ENCODE measurements at places on chromosomes 5 and 9.

- no peak for DNase-seq
Measured at GRCh38 chr5:1549475-1550030, 25.8 kb upstream of the LPCAT1 start.

DNA sequence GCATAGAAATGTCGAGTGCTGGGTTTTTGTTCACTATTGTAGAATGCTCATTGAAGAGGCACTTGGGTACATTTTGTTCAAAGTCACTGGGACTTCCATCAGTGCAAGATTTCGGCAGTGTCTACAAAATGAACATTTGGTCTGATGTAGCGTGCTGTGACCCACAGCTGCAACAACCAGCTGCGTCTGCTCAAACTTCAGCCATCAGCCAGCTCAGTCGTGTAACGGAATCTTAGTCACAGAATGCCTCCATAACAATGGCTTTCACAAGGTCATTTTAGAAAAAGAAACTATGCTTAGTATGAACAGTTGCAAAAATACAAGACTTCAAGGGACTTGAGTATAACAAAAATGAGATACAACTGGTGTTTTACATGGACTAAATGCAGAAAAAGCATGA, 828.1 kb upstream of the GRAMD2B start:
- DNase-seq: peak; percentile 71

DNA sequence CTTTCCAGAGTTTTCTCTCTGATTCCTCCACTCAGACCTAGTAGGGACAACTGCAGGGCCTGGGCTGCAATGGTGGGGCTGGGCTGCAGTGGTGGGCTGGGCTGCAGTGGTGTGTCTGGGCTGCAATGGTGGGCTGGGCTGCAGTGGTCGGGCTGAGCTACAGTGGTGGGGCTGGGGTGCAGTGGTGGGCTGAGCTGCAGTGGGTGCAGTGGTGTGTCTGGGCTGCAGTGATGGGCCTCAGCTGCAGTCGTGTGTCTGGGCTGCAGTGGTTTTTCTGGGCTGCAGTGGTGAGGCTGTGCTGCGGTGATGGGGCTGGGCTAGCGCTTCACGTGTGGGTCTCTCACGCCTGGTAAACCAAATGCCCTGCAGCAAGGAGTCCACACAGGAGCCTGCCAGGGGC, 27.4 kb downstream of the ABO start:
- no peak for DNase-seq

GRCh38 chr9:121853617-121854395, 202.4 kb downstream of the DAB2IP start:
- DNase-seq: no peak

DNA sequence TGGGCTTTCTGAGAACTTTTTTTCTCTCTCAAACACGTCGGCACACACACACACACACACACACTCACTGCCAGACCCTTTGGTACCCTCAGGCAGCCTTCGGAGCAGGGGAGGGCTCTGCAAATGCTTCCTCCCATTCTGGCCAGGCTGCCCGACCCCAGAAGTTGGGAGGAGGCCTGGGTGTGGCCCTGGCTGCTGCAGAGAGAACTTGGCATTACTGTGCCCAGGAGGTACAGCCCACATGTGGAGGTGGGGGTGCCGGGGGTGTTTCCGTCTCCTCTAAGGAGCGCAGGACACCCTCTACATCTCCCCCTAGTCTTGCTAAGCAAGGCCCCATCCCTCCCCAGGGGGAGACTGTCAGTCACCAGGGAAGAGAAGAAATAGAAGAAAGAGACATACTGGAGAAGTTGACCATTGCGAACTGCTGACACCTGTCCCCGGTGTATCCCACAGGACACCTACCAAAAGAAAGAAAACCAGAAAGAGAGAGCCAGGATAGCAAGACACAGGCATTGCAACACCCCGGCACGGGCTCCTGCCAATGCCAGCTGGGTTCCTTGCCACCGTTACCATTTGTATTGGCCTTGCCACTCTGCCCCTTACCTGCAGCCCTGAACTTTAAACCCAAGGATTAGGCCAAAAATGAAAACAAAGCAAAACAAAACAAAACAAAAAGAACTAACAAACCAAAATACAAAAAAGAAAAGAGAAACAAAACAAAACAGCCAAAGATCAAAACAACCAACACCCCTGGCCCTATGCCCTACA, 69.3 kb downstream of the PSD2 start:
- DNase-seq: no peak

DNA sequence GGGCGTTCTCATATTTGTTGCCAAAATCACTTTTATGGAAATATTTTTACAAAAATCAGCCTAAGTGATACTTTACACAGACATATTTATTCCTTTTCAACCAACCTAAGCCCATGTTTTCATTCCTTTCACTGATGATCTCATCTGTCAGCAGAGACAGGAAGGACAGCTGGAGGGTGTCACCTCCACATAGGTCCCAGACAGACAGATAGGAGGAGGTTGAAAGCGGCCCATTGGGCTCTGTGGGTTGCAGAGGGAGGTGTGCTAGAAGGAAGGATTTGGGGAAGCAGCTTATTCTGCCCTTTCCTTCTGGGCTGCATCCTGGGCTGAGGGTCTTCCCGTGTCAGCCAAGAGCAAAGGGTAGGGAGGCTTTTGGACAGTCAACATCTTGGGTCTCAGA, 26.0 kb upstream of the SEMA4D start:
- no peak for DNase-seq

GRCh38 chr9:107288701-107289100, 5.6 kb downstream of the RAD23B start:
- DNase-seq: no peak

GRCh38 chr9:3127564-3127963, 283.7 kb upstream of the PUM3 start:
- no peak for DNase-seq

DNA sequence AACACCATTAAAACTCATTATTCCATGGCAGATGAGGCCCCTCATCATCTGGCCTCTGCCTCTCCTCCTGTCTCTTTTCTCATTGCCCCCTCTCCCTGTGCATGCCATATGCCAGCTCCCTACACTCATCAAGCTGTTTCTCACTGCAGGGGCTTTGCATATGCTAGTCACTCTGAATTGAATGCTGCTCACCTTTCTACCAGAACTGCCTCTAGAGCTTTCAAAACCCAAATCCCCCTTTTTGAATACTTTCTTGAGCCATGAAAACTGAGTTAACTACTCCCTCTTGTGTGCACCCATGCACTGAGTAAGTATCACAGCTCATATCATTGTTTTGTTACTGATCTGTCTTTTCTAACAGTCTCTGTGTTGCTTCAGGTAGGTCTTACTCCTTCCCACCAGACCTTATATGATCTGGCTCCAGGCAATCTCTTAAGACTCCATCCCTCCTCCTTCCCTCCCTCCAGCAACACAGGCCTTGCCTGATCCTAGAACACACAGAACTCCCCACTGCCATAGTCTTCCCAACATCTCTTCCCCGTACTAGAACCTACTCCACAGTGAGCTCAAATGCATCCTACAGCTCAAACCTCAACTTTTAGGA, 60.5 kb downstream of the ASTN2 start:
- no peak for DNase-seq

GRCh38 chr5:67636091-67636490, 439.5 kb upstream of the CD180 start:
- DNase-seq: peak; percentile 47

GRCh38 chr9:83649515-83649914, 26.6 kb downstream of the IDNK start:
- DNase-seq: no peak

GRCh38 chr5:11555171-11555570, 349.1 kb downstream of the CTNND2 start:
- DNase-seq: no peak

GRCh38 chr5:77101298-77101697, 14.2 kb upstream of the ZBED3 start:
- DNase-seq: peak; percentile 56

- DNase-seq: no peak
Measured at GRCh38 chr5:43437062-43437660, 25.0 kb upstream of the CCL28 start.

DNA sequence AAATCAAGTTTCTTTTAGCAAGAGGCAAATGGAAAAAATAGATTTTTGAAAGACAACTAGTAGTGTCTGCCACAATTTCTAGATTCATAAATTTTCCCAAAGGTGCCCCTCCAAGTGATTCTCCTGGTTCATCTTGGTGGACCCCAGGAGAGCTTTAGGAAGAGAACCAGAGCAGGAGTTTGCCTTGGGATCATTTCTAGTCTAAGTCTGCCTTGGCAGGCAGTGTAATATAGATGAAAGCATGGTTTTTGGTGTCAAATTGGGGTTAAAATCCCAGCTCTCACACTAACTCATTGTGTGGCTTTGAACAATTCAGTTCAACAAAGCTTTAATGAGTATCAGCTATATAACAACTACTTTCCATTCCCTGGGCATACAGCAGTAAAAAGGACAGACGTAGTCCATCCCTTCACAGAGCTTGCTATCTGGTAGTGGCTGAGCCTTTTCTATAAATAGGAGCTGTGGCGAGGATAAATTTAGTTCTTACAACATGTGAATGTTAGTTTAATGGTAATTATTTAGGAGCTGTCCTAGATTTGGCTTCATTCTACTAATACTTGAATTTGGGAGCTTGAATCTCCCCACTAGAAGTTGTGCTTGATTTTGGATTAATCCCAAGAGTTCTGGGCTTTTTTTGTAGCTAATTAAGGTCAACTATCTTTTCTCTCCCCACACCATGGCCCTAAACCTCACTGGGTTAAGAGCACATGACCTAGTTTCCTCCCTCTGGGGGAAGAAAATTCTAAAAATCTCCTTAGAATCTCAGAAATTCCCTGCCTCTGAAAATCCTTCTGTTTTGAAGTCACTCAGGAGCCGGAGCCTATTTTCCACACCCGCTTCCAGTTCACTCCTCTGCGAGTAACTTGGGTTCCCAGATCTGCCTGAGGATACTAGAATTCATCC, 197.8 kb downstream of the PCSK1 start:
- no peak for DNase-seq

GRCh38 chr5:95689680-95690079, 6.9 kb upstream of the SPATA9 start:
- DNase-seq: no peak

GRCh38 chr5:18990852-18991251, 997.1 kb downstream of the CDH18 start:
- DNase-seq: no peak

- DNase-seq: peak; percentile 40
Measured at GRCh38 chr5:97752871-97753270, 569.8 kb upstream of the RIOK2 start.

GRCh38 chr9:112437406-112437805, 49.2 kb upstream of the KIAA1958 start:
- DNase-seq: no peak

DNA sequence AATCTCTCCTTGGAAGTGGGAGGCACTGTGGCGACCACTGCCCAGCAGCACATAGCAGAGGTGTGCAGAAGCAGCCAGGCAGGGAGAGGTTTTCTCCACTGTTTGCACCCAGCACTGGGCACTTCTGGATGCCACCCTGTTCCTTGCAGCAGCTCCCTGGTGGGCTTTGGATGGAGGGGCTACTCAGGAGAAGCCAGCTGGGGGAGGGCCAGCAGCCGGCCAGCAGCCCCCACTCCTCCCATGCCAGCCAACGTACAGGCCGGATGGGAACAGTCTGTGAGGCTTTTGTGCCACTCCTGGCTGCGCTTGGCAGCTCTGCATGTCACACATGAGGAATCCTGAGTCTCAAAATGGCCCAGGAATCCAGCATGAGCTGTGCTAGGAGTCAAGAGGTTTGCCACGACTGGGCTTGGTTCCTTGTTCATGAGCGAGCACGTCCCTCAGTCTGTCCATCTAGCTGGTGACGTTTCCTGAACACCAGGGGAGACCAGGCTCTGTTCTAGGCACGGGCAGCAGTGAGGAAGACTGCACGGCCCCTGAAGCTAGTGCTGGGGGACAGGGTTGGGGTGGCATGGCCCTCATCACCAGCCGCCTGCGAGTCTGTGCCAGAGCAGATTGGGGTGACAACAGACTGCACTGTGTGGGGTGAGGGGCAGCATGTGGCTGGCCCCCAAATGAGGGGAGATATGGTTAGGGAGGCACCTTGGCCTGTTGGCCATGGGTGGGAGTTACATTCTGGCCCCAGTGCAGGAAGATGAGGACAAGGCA, 10.1 kb downstream of the PHF2 start:
- no peak for DNase-seq

DNA sequence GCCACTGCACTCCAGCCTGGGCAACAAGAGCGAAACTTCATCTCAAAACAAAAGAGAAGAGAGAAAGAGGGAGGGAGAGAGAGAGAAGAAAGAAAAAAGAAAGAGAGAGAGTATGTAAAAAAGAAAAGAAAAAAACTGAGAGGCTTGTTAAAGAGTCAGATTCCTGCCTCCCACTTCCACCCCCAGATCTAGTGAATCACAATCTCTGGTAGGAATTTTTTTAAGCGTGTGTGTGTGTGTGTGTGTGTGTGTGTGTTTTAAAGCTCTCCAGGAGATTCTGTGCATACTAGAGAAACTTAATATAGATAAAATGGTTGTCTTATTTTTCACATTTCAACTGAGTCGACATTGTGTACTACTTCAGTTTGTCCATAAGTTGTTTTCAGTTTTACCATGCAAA, 32.0 kb downstream of the SAR1B start:
- peak; percentile 60 for DNase-seq

DNA sequence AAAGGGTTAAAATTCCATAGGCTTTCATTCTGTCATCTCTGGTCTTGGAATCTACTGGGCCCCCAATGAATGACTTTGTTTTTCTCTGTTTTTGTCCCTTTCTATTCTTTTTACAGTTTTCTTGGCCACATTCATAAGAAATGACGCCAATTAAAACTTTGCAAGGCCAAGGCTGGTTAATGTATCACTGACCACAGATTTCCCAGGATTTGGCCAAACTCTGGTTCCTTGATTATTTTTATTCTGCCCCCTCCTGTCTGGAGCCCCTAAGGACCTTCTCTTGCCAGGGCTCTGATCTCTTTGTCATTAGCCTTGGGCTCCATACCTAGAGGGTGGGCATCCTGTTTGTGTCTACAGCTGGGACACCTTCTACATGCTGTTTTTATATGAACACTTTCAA, 388.9 kb upstream of the PAPPA start:
- no peak for DNase-seq

DNA sequence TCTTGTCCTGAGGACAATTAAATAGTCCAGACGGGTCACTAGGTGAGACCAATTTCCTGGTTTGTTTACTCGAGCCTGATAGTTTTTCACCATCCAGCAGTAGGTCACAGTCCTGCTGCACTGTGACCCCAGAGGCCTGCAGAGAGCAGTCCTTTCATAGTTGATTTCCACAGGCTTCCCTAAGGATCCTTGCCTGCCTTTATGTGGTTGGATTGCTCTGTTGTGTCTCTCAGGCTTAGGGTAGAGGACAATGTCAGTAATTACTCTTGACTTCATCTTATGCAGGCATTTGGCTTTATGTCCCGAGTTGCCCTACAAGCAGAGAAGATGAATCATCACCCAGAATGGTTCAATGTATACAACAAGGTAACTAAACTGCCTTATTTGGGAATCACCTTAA, 9.0 kb upstream of the CATSPER3 start:
- DNase-seq: no peak
